T1000 (cell line): ENCODE measurements at places on chromosomes 1 and 21.

DNA sequence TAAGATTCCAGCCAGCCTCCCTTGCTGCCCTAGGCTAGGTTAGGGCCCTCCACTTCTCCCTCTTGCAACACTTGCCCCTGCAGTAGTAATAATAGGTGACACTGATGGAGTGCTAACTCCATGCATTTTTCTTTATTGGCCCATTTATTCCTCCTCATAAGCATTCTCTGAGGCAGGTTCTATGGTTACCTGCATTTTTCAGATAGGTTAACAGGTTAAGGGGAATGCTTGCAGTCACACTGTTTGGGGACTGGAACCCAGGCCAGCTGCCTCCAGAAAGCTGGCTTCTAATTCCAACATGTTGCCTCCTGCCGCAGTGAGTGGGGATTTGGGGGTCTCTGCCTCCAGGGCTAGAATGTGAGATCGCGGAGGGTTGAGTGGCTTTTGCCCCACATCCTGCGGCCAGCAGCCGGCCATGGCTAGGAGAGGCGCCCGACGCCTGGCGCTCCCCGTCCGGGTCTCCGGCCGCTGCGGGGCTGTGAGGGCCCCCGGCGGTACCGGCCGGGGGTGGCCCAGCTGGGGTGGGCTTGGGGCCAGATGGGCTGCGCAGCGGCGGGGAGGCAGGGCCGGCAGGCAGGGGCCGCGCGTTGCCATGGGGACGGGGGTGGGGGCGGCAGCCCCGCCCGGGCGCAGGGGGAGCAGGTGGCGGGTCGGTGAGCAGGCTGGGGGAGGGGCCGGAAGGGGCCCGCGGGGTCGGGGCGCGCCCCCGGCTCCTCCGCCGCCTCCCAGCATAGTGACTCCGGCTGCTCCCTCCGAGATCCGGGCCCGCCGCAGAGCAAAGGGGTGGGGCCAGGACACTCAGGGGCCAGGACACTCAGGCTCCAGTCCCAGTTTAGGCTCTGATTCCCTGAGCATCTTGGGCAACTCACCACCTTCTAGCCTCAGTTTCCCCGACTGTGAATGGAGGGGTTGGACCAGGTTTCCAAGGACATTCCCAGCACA, 68.4 kb upstream of the SSBP3 start:
- DNase-seq, result no peak

DNA sequence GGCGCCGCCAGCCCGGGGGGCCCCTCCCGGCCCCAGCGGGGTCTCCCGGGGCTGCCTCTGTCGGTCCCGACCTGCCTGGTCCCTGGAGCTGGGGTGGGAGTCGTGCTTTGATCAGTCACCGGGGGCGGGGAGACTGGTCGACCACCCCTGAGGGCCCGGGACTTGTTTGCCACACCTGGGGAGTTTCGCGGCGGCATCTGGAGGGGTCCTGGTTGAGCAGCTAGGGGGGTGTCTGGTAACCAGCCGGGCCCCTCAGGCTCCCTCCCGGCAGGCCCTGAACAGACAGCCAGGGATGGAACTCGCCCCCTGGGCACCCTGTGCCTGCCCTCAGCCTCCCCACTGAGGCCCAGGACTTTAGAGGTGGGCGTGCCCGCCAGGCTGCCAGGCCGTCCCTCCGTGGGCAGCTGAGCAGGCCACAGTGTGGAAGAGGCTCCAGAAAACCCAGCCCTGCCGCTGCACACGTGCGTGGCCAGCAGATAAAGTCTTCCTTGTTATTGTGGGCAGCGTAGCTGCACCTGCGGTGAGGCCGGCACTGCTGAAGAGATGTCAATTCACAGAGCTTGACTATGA, 13.3 kb upstream of the SAMD11 start:
- no peak for DNase-seq

DNA sequence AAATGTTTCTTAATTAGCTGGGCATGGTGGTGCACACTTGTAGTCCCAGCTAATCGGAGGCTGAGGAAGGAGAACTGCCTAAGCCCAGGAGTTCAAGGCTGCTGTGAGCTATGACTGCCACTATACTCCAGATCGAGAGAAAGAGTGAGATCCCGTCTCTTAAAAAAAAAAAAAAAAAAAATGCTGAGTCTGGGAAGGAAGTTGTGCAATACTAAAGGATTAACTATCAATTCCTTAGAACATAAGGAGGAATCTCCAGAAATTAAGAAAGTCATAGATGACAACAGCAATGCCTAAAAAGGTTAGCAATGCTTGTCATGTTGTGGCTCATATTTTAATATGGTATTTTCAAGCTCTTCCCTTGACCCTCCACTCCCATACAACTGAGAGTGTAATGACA, 5.3 kb downstream of the LUZP1 start:
- DNase-seq, result no peak

- DNase-seq, result no peak
These were observed 115.5 kb downstream of the LRRC53 start for GRCh38 chr1:74396933-74397332.

- DNase-seq, result no peak
These were observed 432.0 kb downstream of the SETD4 start for GRCh38 chr21:35628316-35628715.

- DNase-seq, result no peak
These were observed 10.4 kb upstream of the SPATC1L start for GRCh38 chr21:46194374-46195334.

DNA sequence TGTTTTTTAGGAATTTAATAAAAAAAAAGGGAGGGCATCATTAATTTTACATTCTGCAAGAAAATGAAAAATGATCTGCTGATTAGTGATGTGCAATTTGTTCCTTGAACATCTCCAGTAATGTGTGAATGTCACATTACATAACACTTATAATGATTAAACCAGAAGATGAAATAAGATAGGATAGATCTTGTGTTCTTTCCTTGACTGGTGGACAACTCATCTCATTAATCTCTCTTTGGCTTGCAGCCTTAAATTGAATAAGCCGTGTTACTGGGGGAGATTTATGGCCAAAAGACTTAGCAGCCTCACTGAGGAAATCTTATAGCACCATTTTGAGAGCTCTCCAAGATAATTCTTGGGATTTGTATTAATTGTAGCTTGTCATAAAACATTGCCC, 217.2 kb downstream of the ST6GALNAC3 start:
- DNase-seq, result no peak

- no peak for DNase-seq
These were observed 33.4 kb upstream of the CITED4 start for GRCh38 chr1:40895601-40896000.

GRCh38 chr1:112701227-112702066, 5.5 kb downstream of the RHOC start:
- no peak for DNase-seq

DNA sequence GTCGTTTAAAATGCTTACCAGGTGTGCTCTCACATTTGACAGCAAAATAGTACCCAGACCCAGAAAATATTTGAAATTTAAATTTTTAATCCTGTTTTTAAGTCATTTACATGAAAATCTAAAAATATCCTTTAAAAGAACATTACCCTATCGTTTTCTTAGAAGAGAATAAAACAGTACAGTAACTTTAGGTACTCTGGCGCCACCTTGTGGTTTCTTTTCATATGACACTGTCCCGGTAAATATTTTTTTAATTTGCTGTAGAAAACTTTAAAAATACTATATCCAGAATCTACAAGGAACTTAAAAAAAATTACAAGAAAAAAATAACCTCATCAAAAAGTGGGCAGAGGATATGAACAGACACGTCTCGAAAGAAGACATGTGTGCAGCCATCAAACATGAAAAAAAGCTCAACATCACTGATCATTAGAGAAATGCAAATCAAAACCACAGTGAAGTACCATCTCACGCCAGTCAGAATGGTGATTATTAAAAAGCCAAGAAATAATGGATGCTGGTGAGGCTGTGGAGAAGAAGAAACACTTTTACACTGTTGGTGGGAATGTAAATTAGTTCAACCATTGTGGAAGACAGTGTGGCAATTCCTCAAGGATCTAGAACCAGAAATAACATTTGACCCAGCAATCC, 129.2 kb downstream of the RGS21 start:
- peak; percentile 3 for DNase-seq

DNA sequence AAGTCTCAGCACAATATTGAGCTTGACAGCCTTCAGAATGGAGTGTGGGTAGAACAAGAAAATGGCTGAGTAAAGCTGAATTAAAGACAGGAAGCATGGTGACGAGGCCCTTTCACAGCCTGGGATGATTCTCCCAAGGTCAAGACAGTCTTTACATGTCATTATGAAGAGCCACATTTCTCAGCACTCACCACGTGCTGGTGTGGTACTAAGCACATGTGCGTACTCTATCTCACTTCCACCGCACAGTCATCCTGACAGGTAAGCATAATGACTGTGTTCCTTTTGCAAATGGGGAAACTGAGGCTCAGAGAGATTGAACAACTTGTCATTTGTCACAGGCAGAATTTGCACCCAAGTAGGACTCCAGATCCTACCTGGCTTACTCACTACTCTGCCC, 92.8 kb upstream of the COA6 start:
- DNase-seq, result no peak

- DNase-seq, result no peak
These were observed 17.1 kb downstream of the COL18A1 start for GRCh38 chr21:45421846-45422775.

GRCh38 chr1:66852870-66853269, 51.8 kb upstream of the INSL5 start:
- DNase-seq, result no peak

DNA sequence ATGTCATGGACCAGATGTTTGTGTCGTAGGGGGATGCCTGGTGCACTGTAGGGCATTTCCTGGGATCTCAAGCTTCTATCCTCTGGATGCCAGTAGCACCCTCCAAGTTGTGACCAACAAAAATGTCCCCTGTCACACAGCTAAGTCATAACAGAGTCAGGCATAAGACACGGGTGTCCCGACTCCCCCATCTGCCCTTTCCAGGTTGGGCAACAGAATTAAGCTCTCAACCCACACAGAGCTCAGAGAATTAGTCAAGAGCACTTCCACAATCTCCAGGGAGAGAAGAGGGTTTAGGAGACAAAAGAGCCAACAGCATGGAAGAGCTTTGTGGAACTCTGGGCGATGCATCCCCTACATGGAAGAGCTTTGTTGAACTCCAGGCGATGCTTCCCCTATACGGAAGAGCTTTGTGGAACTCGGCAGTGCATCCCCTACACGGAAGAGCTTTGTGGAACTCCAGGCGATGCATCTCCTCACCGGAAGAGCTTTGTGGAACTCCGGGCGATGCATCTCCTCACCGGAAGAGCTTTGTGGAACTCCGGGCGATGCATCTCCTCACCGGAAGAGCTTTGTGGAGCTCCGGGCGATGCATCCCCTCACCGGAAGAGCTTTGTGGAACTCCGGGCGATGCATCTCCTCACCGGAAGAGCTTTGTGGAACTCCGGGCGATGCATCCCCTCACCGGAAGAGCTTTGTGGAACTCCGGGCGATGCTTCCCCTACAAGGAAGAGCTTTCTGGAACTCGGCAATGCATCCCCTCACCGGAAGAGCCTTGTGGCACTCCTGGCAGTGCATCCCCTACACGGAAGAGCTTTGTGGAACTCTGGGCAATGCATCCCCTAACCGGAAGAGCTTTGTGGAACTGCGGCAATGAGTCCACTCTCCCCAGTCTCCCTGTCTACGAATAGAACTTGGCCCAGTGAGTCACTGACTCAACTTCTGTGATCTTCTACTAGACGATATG, 422.7 kb downstream of the KIF26B start:
- no peak for DNase-seq
